ENCODE measurements at places on chromosomes 12 and 14. TPM values are rescaled to one million over a fixed set of nuclear protein-coding genes. Genes with fewer than 3 reads are reported as not detected.

The BDKRB2 gene
- 6.1 TPM for polyA plus RNA-seq

DNA sequence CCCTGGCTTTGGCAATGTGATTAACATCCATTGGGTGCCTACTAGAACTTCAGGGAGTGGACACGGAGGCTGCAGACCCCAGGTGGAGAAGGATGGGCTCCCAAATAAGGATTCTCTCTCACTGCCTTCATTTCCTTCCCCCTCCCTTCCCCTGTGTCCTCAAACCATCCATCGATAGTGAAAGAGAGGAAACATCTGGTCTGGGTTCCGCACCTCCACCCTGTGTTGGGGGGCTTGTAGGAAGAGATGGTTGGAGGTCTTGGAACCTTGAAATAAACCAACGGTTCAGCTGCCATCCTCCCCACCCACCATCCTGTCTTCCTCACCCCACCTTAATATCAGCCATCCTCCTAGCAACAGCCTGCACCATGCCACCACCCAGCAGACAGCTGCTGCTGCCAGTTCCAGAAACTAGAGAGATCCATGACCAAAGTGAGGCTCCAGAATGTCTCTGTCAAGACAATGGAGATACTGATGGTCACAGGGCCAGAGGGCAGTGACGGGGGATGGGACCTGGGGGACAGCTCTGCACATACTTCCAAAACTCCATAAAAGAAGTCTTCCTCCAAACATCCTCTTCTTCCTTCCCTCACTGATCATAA is 153.1 kb upstream of the CCND2 start:
- H3K27ac ChIP-seq, result no peak overlapping the region
- H3K36me3 ChIP-seq, result no peaks in the 10 kb centered on the region
- no peak for DNase-seq
- peaks cover 29% of the 10 kb centered on the region for H3K27me3 ChIP-seq

DNA sequence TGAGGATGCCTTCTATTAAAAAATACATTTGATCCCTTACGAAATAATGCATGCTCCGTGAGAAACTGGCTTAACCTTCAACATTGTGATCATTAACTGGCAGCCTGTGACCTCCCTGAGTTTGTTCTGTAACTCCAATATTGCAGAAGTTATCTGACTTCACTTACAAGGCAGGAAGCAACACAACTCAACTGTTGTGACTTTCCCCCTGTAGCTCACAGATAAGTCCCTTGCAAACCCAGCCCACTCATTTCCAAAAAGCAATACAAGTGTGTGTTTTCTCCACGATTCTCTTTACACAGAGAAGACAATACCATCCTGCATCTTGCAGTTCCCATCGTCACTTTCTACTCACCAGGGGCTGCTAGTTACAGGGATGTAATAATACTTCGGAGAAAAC is 304.7 kb upstream of the TMEM132C start:
- no peak overlapping the region for H3K27ac ChIP-seq
- H3K27me3 ChIP-seq, result no peaks in the 10 kb centered on the region
- no peaks in the 10 kb centered on the region for H3K36me3 ChIP-seq
- no peaks in the 10 kb centered on the region for H3K4me1 ChIP-seq
- no peak for DNase-seq
- no peak overlapping the region for H3K4me3 ChIP-seq

DNA sequence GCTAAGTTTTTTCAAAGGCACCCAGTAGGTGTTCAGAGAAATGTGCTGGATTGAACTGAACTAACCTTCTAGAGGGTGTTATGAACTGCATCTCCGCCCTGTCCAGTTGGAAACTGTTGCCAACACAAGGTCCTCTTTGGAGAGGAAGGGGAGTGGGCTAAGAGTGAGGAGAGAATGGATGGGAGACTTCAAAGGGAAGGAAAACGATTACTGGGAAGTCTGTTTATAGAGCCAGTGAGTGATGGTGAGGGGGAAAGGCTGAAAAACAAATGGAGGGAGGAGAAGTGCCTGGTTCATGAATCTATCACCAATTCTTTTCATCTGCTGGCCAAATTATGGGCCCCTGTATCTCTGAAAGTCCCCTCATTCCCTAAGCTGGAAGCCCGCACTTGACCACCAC is 86.0 kb upstream of the TBX5 start:
- H3K4me1 ChIP-seq, result no peaks in the 10 kb centered on the region
- H3K36me3 ChIP-seq, result no peaks in the 10 kb centered on the region
- DNase-seq, result no peak
- H3K27me3 ChIP-seq, result peaks cover 9% of the 10 kb centered on the region
- no peak overlapping the region for H3K27ac ChIP-seq

GRCh38 chr12:4563336-4563735 is 1.3 kb downstream of the DYRK4 start:
- H3K27me3 ChIP-seq, result peaks cover 6% of the 10 kb centered on the region
- no peak for DNase-seq
- H3K4me3 ChIP-seq, result no peak overlapping the region
- H3K36me3 ChIP-seq, result no peaks in the 10 kb centered on the region
- no peaks in the 10 kb centered on the region for H3K4me1 ChIP-seq
- no peak overlapping the region for H3K27ac ChIP-seq

The KLRC2 gene
- 0.10 TPM for polyA plus RNA-seq

DNA sequence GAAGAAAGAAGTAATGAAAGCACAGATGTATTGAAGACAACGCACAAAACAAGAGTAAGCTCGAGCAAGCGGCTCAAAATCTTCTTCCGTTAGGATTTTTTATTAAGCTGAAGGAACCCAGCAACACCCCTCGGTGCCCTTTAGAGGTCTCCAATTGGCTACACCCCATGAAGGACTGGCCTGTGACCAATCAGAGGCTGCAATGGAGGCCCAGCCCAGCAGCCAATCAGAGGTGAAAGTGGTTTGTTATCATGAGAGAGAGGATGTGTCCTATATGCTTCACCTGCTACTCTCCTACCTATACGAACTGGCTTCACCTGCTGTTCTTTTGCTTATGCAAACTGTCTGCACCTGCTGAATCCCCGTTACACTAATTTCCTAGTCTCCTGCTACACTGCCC is 358.8 kb downstream of the C12orf50 start:
- H3K4me3 ChIP-seq, result no peak overlapping the region
- H3K27me3 ChIP-seq, result no peaks in the 10 kb centered on the region
- no peak overlapping the region for H3K27ac ChIP-seq

DNA sequence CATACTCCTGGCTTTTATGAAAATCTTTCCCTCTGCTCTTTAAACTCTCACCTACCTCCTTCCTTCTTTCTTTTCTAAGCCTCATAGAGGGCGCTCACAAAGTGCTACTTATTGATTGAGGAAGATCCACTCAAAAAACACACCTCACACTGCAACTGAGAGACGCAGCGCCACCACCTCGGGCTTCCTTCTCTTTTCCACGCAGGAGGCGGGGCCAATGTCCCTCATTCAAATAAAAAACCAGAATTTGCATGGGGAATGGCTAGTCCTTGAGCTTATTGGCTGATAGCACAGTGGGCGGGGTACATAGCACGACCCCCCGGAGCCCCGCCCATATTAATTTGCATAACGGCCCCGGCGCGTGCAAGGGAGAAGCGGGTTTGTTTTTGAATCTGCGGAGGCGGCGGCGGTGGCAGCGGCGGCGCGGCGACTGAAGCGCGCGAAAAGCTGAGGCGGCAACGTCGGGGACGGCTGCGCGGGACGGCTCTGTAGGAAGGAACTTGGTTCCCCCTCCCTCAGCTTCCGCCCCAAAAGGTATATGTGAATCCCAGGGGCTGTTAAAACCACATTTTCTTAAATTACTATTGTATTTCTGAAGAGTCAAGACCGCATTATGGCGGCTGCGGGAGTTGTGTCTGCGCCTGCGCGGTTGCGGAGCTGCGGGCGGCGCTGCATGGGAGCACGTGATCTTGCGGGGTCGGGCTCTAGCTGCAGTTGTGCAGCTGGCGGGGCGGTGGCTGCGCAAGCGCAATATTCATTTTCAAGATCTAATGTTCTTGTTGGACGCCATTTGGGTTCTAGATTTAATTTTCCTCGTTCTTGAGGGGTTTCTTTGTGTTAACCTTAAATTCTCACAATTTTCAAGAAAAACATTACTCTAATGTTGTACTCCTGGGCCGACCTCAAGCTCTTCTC is at the start of gene ATF7IP:
Gene ATF7IP, plus strand, starts transcription at position 389 of the 915 bp plus-strand sequence. CDS start 58,234 bp downstream, outside the sequence.
- peak within 1 kb of the TSS; percentile 57 for H3K4me3 ChIP-seq
- H3K27me3 ChIP-seq, result no peaks in the 10 kb centered on the region
- H3K4me1 ChIP-seq, result peaks cover 19% of the 10 kb centered on the region
- peak; percentile 96 for DNase-seq
- H3K36me3 ChIP-seq, result peaks cover 11% of the 10 kb centered on the region

GRCh38 chr14:85217412-85217811 is 312.5 kb upstream of the FLRT2 start:
- DNase-seq, result no peak
- H3K36me3 ChIP-seq, result no peaks in the 10 kb centered on the region
- H3K4me1 ChIP-seq, result no peaks in the 10 kb centered on the region
- no peak overlapping the region for H3K4me3 ChIP-seq

- H3K27me3 ChIP-seq, result no peaks in the 10 kb centered on the region
- no peaks in the 10 kb centered on the region for H3K36me3 ChIP-seq
- no peak overlapping the region for H3K27ac ChIP-seq
- no peaks in the 10 kb centered on the region for H3K4me1 ChIP-seq
- no peak overlapping the region for H3K4me3 ChIP-seq
Observed at GRCh38 chr12:28998662-28999120, 150.4 kb upstream of the FAR2 start.

GRCh38 chr12:5047729-5048128 is 4.0 kb downstream of the KCNA5 start:
- DNase-seq, result no peak
- H3K4me3 ChIP-seq, result no peak overlapping the region
- H3K4me1 ChIP-seq, result peaks cover 9% of the 10 kb centered on the region
- H3K27me3 ChIP-seq, result peaks cover 54% of the 10 kb centered on the region
- H3K36me3 ChIP-seq, result no peaks in the 10 kb centered on the region
- peak overlapping the region; percentile 26 for H3K27ac ChIP-seq

The NTF3 gene
- 0.87 TPM for polyA plus RNA-seq

GRCh38 chr14:81432219-81432661 is 32.1 kb upstream of the STON2 start:
- H3K36me3 ChIP-seq, result no peaks in the 10 kb centered on the region
- DNase-seq, result no peak
- no peak overlapping the region for H3K4me3 ChIP-seq

- H3K4me1 ChIP-seq, result peaks cover 16% of the 10 kb centered on the region
- no peaks in the 10 kb centered on the region for H3K36me3 ChIP-seq
- no peaks in the 10 kb centered on the region for H3K27me3 ChIP-seq
- peak overlapping the region; percentile 46 for H3K27ac ChIP-seq
Observed at GRCh38 chr14:32468955-32469354, 139.9 kb downstream of the AKAP6 start.

The TMPRSS12 gene
- polyA plus RNA-seq, result not detected

The FLRT2 gene
- 1.5 TPM for polyA plus RNA-seq

GRCh38 chr14:30855345-30856037 is 18.9 kb upstream of the COCH start:
- DNase-seq, result no peak
- H3K4me3 ChIP-seq, result no peak overlapping the region
- no peak overlapping the region for H3K27ac ChIP-seq

- no peaks in the 10 kb centered on the region for H3K36me3 ChIP-seq
- H3K4me3 ChIP-seq, result no peak overlapping the region
- DNase-seq, result no peak
- H3K4me1 ChIP-seq, result peaks cover 8% of the 10 kb centered on the region
Observed at GRCh38 chr12:12428961-12429657, 72.2 kb downstream of the BORCS5 start.

GRCh38 chr14:55654243-55654642 is 74.2 kb downstream of the KTN1 start:
- no peak overlapping the region for H3K27ac ChIP-seq
- no peak for DNase-seq
- H3K4me1 ChIP-seq, result no peaks in the 10 kb centered on the region
- H3K27me3 ChIP-seq, result no peaks in the 10 kb centered on the region
- H3K36me3 ChIP-seq, result peaks cover 88% of the 10 kb centered on the region

The TSHR gene
- polyA plus RNA-seq, result not detected

GRCh38 chr12:13376610-13377373 is 180.3 kb downstream of the EMP1 start:
- peak; percentile 35 for DNase-seq
- no peaks in the 10 kb centered on the region for H3K36me3 ChIP-seq
- H3K27me3 ChIP-seq, result no peaks in the 10 kb centered on the region

- H3K4me1 ChIP-seq, result peaks cover 8% of the 10 kb centered on the region
- no peaks in the 10 kb centered on the region for H3K36me3 ChIP-seq
- H3K27ac ChIP-seq, result no peak overlapping the region
Observed at GRCh38 chr12:115485967-115486366, 791.5 kb downstream of the MED13L start.

GRCh38 chr12:99910342-99910741 is 74.4 kb downstream of the ANKS1B start:
- peaks cover 6% of the 10 kb centered on the region for H3K4me1 ChIP-seq
- no peak overlapping the region for H3K27ac ChIP-seq
- no peaks in the 10 kb centered on the region for H3K27me3 ChIP-seq

- no peaks in the 10 kb centered on the region for H3K27me3 ChIP-seq
- H3K36me3 ChIP-seq, result peaks cover 77% of the 10 kb centered on the region
- H3K27ac ChIP-seq, result peak overlapping the region; percentile 25
- H3K4me3 ChIP-seq, result no peak overlapping the region
- H3K4me1 ChIP-seq, result peaks cover 34% of the 10 kb centered on the region
Observed at GRCh38 chr12:124403273-124403672, 108.4 kb downstream of the RFLNA start.

- peak; percentile 56 for DNase-seq
- no peak overlapping the region for H3K4me3 ChIP-seq
- no peaks in the 10 kb centered on the region for H3K36me3 ChIP-seq
- no peaks in the 10 kb centered on the region for H3K27me3 ChIP-seq
Observed at GRCh38 chr12:2376908-2377657, 324.3 kb downstream of the CACNA1C start.

GRCh38 chr12:50102131-50102531 is 1.7 kb upstream of the GPD1 start:
- H3K4me1 ChIP-seq, result peaks cover 31% of the 10 kb centered on the region
- no peaks in the 10 kb centered on the region for H3K27me3 ChIP-seq
- DNase-seq, result no peak
- H3K36me3 ChIP-seq, result peaks cover 39% of the 10 kb centered on the region
- H3K4me3 ChIP-seq, result no peak overlapping the region
- no peak overlapping the region for H3K27ac ChIP-seq

The P3H3 gene
- polyA plus RNA-seq, result 9.1 TPM

DNA sequence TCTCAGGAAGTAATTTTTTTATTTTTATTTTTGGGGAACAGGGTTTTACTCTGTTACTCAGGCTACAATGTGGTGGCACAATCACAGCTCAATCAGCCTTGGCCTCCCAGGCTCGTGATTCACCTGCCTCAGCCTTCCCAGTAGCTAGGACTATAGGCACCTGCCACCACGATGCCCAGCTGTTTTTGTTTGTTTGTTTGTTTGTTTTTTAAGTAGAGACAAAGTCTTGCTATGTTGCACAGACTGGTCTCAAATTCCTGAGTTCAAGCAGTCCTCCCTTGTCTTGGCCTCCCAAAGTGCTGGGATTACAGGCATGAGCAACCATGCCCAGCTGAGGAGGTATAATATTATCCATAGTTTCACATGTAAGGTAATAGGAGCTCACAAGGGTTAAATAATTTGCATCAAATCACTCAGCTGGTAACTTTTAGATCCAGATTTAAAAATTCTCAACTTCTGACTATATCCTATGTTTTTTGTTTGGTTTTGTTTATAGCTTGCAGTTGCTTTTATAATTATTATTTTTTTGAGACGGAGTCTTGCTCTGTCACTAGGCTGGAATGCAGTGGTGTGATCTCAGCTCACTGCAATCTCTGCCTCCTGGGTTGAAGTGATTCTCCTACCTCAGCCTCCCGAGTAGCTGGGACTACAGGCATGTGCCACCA is 629.3 kb downstream of the DIO2 start:
- no peak for DNase-seq
- no peaks in the 10 kb centered on the region for H3K27me3 ChIP-seq
- H3K4me3 ChIP-seq, result no peak overlapping the region
- no peak overlapping the region for H3K27ac ChIP-seq

The GALNT8 gene
- 0.28 TPM for polyA plus RNA-seq
